ENCODE measurements at places on chromosomes 4 and X.

DNA sequence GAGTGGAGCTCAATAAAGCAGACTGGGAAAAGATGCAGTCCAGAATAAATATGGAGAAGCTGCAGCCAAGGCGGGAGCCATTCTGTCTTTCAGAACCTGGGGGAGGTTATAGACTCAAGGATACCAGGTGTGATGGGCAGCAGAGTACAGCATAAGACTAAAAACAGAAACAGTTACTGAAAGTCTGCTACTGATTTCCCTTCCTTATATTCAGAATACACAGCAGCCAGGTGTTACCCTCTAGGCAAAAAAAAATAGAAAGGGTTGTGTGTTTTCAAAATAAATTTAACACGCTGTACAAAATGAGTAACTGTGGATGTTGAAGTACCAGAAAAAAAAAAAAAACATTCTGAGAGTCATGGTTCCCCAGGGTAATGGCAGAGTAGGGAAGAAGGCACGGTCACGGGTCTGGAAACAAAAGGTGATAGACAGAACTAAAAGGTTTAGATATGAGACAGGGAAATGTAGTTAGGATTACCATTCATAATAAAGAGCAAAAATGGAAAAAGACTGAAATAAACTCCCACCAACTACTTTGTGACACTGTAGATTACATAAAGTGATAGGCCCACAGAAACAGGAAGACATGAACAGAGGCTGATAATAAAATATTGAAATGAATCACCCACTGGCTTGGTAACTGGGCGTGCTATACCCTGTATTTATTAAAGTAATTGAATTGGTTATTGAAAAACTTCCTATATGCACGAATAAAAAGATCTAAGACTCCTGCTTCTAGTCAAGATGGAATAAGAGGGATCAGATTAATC lies 10.8 kb upstream of the HHIP start:
- DNase-seq = no peak

DNA sequence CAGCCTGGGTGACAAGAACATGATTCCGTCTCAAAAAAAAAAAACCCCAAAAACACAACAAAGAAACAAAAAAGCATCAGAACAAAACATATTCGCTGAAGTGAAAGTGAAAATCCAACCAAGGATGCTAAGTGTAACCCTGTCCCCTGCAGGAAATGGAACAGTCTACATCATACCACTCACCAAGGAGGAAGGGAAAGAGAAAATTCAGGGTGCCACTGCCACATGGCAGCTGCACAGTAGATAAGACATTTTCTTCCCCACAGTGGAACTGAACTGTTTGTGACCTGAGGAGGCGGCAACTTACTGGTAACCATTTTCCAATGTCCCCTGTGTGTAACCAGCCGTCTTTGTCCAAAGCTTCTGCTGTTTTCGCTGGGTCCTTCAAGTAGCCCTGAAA lies 28.2 kb upstream of the CENPU start:
- no peak for DNase-seq

DNA sequence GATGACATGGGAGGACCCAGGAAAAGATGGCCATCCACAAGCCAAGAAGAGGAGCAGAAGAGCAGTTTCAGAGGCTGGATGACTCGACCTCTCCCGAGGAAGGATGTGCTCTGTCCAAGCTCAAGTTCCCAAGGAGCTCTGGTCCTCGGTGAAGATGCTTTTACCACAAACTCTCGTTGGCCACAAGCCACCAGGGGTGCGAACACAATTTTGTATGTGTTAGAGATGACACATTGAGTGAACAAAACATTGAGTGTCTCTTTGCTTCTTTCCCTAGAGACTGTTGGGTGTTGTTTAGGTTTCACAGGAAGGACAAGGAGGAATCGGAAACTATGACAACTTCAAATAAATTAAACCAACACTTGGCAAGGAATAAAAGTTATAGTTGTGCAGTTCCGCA lies 26.3 kb downstream of the FGFBP1 start:
- DNase-seq = no peak

- DNase-seq = no peak
Measured at GRCh38 chr4:111074523-111075114, 451.7 kb upstream of the PITX2 start.

- no peak for DNase-seq
Measured at GRCh38 chr4:114423582-114423981, 175.0 kb upstream of the UGT8 start.

GRCh38 chrX:83510510-83511062 lies 2.5 kb downstream of the POU3F4 start:
- no peak for DNase-seq

GRCh38 chrX:15376956-15377355 lies 7.3 kb downstream of the VEGFD start:
- DNase-seq = no peak

- peak; percentile 55 for DNase-seq
Measured at GRCh38 chr4:140152013-140152703, 1.8 kb downstream of the MAML3 start.

- DNase-seq = no peak
Measured at GRCh38 chr4:80788798-80789197, 241.7 kb upstream of the BMP3 start.

DNA sequence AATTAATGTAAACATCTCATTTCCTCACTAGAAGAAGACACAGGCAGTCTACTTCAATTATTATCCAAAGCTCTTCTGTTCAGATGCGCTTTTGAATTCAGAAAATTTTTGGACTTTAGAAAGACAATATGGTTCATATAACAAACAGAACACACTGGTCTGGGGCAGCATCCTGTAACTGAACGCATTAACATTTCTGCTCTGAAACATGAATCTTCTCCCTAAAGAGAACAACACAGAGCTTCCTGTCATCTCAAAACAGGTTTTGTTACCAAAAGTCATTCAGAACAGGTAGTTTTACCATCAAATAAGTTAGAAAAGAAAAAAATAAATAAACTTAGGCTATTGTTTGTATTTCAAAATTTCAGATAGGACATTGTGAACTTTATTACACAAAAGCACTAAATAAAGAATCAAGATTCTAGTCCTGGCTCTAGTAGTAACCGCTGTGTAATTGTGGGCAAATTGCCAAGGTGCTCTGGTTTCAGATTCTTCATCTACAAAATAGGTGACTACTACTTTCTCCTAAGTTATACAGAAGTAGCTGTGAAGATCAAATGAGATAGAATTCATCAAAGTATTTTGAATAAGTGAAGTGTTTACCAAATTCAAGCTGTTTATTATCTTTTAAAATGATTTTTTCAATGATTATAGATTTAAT lies 252.3 kb upstream of the RASGEF1B start:
- DNase-seq = no peak

- peak; percentile 23 for DNase-seq
Measured at GRCh38 chr4:83340692-83341343, 6.2 kb upstream of the HPSE start.

DNA sequence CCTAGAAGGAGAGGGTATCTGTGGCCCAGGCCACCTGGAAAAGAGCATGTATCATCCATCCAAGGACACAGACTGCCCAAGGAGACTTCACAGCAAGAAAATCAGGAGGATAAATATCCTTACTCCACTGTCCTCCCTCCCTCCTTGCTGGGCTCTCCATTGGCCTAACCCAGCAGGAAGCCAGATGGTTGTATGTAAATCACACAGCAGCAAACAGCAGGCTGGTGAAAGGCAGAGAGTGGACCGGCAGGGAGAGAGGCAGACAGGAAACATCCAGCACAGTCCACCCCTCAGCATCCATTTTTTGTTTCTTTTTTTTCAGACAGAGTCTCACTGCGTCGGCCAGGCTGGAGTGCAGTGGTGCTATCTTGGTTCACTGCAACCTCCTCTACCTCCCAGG lies 17.5 kb downstream of the TXK start:
- DNase-seq = no peak

- DNase-seq = no peak
Measured at GRCh38 chr4:56099378-56099786, 150.6 kb downstream of the CEP135 start.

DNA sequence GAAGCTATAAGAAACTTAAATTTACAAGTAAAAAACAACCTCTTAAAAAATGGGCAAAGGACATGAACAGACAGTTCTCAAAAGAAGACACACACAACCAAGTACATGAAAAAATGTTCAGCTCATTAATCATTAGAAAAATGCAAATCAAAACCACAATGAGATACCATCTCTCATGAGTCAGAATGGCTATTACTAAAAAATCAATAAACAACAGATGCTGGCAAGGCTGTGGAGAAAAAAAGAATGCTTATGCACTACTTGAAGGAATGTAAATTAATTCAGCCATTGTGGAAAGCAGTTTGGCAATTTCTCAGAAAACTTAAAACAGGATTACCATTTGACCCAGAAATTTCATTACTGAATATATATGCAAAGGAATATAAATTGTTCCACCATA lies 666.3 kb upstream of the GRIA3 start:
- no peak for DNase-seq

- no peak for DNase-seq
Measured at GRCh38 chr4:84258905-84259830, 239.9 kb downstream of the NKX6-1 start.

- DNase-seq = no peak
Measured at GRCh38 chr4:143383005-143383574, 46.4 kb downstream of the GAB1 start.

GRCh38 chr4:15376145-15376544 lies 51.7 kb upstream of the C1QTNF7 start:
- no peak for DNase-seq
